ENCODE measurements at places on chromosomes 12 and 14.

DNA sequence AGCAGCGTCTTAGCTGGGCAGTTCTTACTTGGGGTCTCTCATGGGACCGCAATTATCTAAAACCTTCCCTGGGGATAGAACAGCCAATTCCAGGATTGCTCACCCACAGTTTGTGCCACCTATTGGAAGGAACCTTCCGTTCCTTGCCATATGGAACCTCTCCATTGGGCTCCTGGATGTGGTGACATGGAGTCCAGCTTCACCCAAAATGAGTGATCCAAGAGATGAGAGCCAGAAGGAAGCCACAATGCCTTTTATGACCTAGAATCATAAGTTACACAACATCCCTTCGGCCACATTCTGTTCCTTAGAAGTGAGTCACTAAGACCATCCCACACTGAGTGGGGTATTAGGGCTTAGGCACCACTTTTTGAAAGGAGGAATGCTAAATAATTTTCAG lies 164.4 kb downstream of the FBXL14 start:
- no peak for DNase-seq

GRCh38 chr14:54329082-54329695 lies 67.6 kb upstream of the CDKN3 start:
- DNase-seq, result peak; percentile 36

GRCh38 chr14:103100281-103101121 lies 6.0 kb downstream of the EXOC3L4 start:
- DNase-seq, result no peak

- no peak for DNase-seq
Measured at GRCh38 chr14:57479197-57479596, 14.5 kb downstream of the CCDC198 start.

- no peak for DNase-seq
Measured at GRCh38 chr14:38098074-38098836, 109.4 kb upstream of the SSTR1 start.

DNA sequence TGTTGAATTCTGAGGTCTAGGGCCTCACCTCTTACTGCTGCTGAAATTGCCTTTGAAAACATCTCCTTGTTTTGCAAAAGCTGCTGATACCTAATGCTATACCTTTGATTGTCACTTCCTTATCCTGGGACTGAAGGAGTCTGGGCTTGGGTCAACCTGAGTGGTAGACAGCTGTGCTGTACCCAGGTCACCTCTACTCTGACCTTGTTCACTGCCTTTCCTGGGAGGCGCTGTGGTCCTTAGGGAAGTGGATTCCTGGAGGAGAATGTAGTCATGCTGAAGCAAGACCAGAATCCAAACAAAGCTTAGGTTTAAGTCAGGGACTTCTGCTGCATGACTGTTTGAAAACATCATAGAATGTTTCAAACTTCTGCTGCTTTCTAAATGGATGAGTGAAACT lies 191.4 kb downstream of the SNAPC1 start:
- no peak for DNase-seq
